ENCODE measurements at places on chromosomes 2 and 18. TPM values are rescaled to one million over a fixed set of nuclear protein-coding genes. Genes with fewer than 3 reads are reported as not detected.
A peak's percentile ranks its signal among the peaks of the same experiment; 100 is the strongest.

GRCh38 chr2:46800625-46801349, 114.8 kb downstream of the MCFD2 start:
- H3K27me3 ChIP-seq, result no peaks in the 10 kb centered on the region
- H3K27ac ChIP-seq, result no peak overlapping the region
- no peaks in the 10 kb centered on the region for H3K36me3 ChIP-seq
- no peak for DNase-seq

DNA sequence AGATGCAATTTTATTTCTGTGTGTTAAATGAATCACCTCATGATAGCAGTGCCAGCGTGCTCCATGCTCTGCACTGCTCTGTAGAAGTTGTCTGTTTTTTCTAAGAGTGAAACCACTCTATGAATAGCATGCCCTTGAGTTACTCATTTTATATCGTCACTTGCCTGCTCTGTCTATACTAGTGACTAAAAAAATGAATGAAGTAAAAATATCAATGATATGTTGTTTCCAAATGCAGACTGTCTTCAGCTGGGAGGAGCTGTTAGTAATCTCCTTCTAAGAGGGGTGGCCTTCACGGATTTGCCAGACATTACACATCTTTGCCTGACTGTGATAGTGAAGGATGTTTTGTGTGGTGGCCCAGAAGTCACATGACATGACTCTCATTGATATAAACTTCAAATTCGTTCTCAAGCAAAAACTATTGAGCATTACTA, 852.1 kb downstream of the CNTNAP5 start:
- no peaks in the 10 kb centered on the region for H3K36me3 ChIP-seq
- peaks cover 4% of the 10 kb centered on the region for H3K4me1 ChIP-seq
- H3K4me3 ChIP-seq, result no peak overlapping the region
- no peak for DNase-seq
- H3K27ac ChIP-seq, result no peak overlapping the region
- H3K27me3 ChIP-seq, result no peaks in the 10 kb centered on the region

GALNT5 gene
- under 0.01 TPM for total RNA-seq

DNA sequence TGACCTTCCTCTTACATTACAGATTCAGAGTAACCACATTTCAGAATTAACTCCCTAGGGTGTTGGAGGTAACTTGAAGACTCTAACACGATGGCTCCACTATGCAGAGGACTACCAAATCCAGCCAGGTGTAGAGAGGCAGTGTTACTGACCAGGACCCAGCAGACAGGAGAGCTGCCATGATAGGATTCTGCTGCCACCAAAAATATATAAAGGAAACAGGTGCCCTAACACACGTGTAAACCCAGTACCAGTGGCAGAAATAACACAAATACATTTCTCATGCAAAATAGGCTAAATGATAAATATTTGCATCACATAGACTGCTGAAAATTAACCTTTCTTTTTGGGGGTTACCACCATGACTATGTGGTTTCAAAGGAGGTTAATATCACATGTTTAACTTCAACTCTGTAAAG, 7.0 kb downstream of the ZBTB14 start:
- DNase-seq, result no peak
- H3K36me3 ChIP-seq, result peaks cover 4% of the 10 kb centered on the region
- H3K4me3 ChIP-seq, result no peak overlapping the region
- no peaks in the 10 kb centered on the region for H3K4me1 ChIP-seq

- DNase-seq, result no peak
- H3K36me3 ChIP-seq, result no peaks in the 10 kb centered on the region
- no peak overlapping the region for H3K4me3 ChIP-seq
- peaks cover 6% of the 10 kb centered on the region for H3K4me1 ChIP-seq
- no peaks in the 10 kb centered on the region for H3K27me3 ChIP-seq
These were observed 49.3 kb upstream of the PROKR1 start for GRCh38 chr2:68594041-68594440.

ANXA4 gene
- 48.9 TPM for total RNA-seq

GEN1 gene
- 9.6 TPM for total RNA-seq

DNA sequence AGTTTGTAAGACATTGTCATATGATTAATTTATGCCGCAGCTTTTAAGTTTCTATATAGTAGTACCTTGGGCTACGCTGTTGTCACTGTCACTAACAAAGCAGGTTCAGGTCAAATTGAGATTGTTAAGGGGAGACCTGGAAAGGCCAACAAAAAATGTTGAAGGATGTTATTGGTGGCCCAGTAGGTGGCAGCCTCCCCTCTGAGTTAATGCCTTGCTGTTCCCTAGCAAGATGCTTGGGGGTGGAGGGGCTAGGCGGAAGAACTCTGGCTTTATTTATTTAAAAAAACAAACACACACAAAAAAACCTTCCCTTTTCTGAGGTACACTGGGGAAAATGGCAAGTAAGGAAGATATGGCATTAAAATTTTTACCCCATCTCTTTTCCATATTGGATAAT, 128.3 kb upstream of the ATP5MC3 start:
- H3K27me3 ChIP-seq, result no peaks in the 10 kb centered on the region
- no peaks in the 10 kb centered on the region for H3K36me3 ChIP-seq
- no peak overlapping the region for H3K27ac ChIP-seq
- no peak overlapping the region for H3K4me3 ChIP-seq
- no peak for DNase-seq

TMEM178A gene
- 0.42 TPM for total RNA-seq

DUSP2 gene
- 1.6 TPM for total RNA-seq

DNA sequence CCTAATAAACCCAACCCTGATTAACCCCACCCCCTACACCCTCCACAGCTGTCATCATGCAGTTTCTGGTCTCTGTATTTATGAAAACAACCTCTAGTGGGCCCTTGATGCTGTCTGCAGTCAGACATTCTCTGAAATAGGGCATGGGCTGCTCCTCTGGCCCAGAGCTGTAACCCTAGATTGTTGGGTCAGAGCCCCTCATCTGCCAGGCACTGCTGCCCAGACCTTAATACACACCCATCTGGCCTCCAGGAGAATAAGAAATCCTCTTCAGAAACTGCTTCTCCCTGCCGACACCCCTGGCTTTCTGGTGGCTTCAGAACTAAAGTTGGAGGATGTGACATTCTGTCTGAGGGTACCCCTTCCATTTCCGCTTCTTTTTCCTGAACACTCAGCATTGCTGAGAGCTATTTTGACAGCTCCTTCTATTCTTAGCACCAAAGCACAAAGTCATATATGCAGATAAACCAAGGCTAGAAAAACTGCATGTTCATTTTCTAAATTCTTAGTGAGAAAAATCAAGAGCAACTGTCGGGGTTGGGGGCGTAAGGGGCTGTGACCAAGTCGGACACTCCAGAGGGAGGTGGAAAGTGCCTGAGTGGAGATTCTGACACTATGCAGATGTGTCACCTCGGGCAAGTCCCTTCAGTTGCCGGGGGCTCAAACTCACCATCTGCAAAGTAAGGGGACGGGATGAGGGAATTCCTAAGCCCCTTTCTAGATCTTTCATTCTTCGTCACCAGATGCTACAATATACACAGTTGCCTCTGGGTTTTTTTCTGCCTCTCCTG, 28.7 kb downstream of the SRSF7 start:
- peaks cover 2% of the 10 kb centered on the region for H3K36me3 ChIP-seq
- no peak for DNase-seq
- no peaks in the 10 kb centered on the region for H3K27me3 ChIP-seq
- H3K27ac ChIP-seq, result peak overlapping the region; percentile 68
- peaks cover 20% of the 10 kb centered on the region for H3K4me1 ChIP-seq

EVX2 gene
- not detected for total RNA-seq

DNA sequence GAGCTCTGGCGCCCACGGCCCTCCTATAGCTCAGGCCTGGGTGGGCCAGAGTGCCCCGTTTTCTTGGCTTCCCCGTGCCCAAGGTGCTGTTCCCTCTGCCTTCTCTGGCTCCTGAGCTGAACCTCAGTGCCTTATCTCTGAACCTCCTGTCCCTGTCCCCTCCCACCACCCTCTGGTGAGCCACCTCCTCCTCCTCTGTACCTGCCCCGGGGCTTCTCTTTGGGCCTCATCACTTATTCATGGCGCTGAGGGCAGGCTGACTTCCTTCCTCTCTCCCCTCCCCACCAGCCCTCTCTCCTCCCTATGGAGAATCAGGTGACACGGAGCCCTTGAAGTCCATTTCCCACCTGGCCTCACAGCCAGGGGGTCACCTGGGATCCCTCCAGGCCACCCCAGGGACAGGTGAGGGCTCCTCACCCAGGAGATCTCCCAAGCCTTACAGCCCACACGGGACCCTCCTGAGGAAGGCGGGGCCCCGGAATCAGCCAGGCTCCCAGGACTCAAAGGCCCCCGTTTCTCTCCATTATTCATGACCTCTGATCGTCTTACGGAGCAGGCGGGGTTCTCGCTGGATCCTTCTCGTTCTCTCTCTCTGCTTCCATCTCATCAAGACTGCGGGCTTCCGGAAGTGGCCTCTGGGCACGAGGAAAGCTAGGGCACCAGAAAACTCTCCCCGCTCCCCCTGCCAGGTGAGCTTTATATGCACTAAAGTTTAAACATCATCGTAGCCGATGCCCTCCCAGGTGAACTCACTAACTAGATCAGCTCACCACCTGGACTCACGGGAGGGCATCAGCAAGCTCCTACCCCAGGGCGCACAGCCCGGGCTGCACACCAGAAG, at the start of gene LOXHD1:
LOXHD1 (minus strand) TSS at position 106 of the 841 bp plus-strand sequence. CDS start 187 bp downstream, outside the sequence.
- H3K27ac ChIP-seq, result no peak within 1 kb of the TSS
- no peaks in the 10 kb centered on the region for H3K27me3 ChIP-seq
- H3K4me1 ChIP-seq, result no peaks in the 10 kb centered on the region
- DNase-seq, result no peak
- H3K4me3 ChIP-seq, result no peak within 1 kb of the TSS

CLEC4F gene
- 0.19 TPM for total RNA-seq

TLX2 gene
- not detected for total RNA-seq

ECEL1 gene
- total RNA-seq, result not detected

DNA sequence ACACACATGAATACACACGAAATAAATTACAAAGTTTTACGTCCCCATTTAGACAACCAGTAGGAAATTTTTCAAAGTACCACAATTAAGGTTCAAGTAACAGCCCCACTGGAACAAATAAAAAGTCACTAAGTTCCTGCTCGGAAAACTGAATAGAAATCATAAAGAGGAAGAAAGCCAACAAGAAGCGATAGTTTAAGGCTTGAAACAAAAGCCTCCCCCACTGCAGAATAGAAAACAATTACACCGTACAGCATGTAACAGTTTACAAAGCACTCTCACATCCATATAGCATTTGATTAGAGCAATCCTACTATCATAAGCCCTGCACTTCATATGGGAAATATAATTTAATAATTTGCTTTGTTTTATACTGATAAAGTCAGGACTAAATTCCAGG, 15.5 kb downstream of the KLF7 start:
- H3K36me3 ChIP-seq, result no peaks in the 10 kb centered on the region
- no peak for DNase-seq
- no peaks in the 10 kb centered on the region for H3K27me3 ChIP-seq
- no peak overlapping the region for H3K27ac ChIP-seq
- no peak overlapping the region for H3K4me3 ChIP-seq

DNA sequence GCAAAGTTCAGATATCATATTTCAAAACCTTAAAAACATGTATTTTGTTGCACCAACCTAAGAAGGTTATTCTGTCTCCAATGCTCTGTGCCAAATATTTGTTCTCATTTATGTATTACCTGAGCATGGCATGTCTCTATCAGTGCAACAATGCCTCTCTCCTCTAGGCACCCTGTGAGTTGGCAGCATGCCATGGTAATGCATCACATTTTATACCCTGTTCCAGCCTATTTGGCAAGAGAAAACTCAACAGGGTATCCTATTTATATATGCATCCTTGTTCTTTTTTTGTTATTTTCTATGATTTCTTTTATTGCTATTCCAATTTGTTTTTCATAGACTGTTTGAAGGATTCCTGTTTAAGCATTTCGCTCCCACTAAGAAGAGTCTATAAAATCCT, 126.3 kb upstream of the NRXN1 start:
- H3K27me3 ChIP-seq, result no peaks in the 10 kb centered on the region
- H3K36me3 ChIP-seq, result no peaks in the 10 kb centered on the region
- no peaks in the 10 kb centered on the region for H3K4me1 ChIP-seq
- DNase-seq, result no peak
- no peak overlapping the region for H3K27ac ChIP-seq
- H3K4me3 ChIP-seq, result no peak overlapping the region

CYP27A1 gene
- 354 TPM for total RNA-seq

DNA sequence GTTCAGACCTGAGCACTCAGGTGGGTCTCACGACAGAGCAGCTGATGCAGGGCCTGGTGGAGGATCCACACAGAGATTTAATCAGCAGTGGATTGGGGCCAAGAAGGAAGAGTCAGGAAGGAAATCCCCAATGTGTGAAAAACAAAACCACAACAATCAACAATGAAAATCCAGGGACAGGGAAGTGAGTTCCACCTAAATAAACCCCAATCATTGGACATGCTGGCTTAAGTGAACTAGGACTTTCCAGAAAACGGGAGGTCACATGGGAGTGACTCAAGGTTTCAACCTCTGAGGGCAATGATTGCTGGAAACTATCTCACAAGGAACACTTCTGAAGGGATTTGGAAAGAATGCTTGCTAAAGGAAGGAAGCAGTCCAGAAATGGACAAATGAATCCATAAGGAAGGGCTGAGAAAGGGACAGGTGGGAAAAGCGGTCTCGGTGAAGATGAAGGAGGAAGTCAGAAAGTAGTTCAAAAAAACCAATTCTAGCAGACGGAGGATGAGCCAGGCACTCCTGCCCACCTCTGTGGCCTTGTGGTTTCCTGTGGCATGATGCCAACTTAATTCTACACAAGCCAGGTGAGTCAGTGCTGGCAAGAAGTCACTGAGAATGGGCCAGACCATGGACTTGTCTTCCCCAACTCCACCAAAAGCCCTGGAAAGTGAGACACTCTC, 15.4 kb upstream of the XDH start:
- H3K27me3 ChIP-seq, result no peaks in the 10 kb centered on the region
- H3K4me3 ChIP-seq, result no peak overlapping the region
- no peak overlapping the region for H3K27ac ChIP-seq

GRCh38 chr2:9230051-9230802, 23.6 kb downstream of the ASAP2 start:
- no peak overlapping the region for H3K4me3 ChIP-seq
- no peaks in the 10 kb centered on the region for H3K27me3 ChIP-seq
- DNase-seq, result no peak
- H3K27ac ChIP-seq, result no peak overlapping the region

- H3K36me3 ChIP-seq, result peaks cover 4% of the 10 kb centered on the region
- no peak overlapping the region for H3K4me3 ChIP-seq
- no peaks in the 10 kb centered on the region for H3K4me1 ChIP-seq
- DNase-seq, result no peak
These were observed 142.9 kb downstream of the PKP4 start for GRCh38 chr2:158599609-158600008.

- no peaks in the 10 kb centered on the region for H3K4me1 ChIP-seq
- no peak for DNase-seq
- no peaks in the 10 kb centered on the region for H3K27me3 ChIP-seq
- H3K4me3 ChIP-seq, result no peak overlapping the region
- H3K27ac ChIP-seq, result no peak overlapping the region
- H3K36me3 ChIP-seq, result peaks cover 51% of the 10 kb centered on the region
These were observed 77.2 kb upstream of the NFU1 start for GRCh38 chr2:69514406-69514805.

ACMSD gene
- total RNA-seq, result 11.9 TPM

RAX gene
- total RNA-seq, result not detected
